ENCODE measurements at places on chromosomes 6 and 20.

DNA sequence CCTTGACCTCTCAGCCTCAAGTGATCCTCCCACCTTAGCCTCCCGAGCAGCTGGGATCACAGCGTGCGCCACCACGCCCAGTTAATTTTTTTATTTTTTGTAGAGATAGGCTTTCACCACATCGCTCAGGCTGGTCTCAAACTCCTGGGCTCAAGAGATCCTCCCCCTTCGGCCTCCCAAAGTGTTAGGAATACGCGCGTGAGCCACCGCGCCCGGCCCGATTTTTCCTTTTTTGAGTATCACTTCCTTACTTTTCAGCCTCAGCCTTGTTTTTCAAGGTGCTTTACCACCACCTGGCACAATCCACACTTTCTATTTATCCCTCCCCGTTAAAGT lies 791 bp upstream of the STX11 start:
- H3K36me3 ChIP-seq: peaks cover 33% of the 10 kb centered on the region
- peak overlapping the region; percentile 74 for H3K4me3 ChIP-seq
- H3K27ac ChIP-seq: peak overlapping the region; percentile 79
- H3K4me1 ChIP-seq: peaks cover 38% of the 10 kb centered on the region
- H3K27me3 ChIP-seq: no peaks in the 10 kb centered on the region

- no peak overlapping the region for H3K4me3 ChIP-seq
- no peaks in the 10 kb centered on the region for H3K36me3 ChIP-seq
- H3K27me3 ChIP-seq: peaks cover 7% of the 10 kb centered on the region
- peak; percentile 72 for DNase-seq
These were observed 93.8 kb upstream of the LY86 start for GRCh38 chr6:6494677-6495076.

GRCh38 chr20:59925899-59926298 lies 7.5 kb downstream of the SYCP2 start:
- no peaks in the 10 kb centered on the region for H3K4me1 ChIP-seq
- H3K27ac ChIP-seq: no peak overlapping the region
- no peaks in the 10 kb centered on the region for H3K36me3 ChIP-seq
- no peak overlapping the region for H3K4me3 ChIP-seq
- no peak for DNase-seq

DNA sequence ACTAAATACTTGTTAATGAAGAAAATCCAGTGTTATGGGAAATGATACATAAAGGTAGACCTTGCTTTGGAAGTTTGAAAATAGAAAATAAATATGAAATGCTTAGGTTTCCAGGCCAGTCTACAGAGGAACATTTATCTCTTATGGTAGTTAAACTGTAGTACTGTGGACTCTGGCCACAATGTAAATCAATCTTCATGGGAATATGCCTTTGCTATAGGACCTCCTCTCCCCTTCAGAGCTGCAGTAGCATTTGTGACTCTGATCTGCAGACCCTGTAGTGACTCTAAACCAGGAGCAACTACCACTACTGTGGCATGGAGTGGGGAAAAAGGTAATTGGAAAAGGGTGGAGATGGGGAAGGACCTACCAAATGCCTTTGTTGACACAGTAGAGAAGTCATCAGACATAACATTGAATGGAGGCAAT lies 4.5 kb downstream of the HSPA1A start:
- H3K36me3 ChIP-seq: peaks cover 6% of the 10 kb centered on the region
- no peak overlapping the region for H3K4me3 ChIP-seq
- H3K4me1 ChIP-seq: peaks cover 43% of the 10 kb centered on the region
- DNase-seq: no peak
- no peak overlapping the region for H3K27ac ChIP-seq

DNA sequence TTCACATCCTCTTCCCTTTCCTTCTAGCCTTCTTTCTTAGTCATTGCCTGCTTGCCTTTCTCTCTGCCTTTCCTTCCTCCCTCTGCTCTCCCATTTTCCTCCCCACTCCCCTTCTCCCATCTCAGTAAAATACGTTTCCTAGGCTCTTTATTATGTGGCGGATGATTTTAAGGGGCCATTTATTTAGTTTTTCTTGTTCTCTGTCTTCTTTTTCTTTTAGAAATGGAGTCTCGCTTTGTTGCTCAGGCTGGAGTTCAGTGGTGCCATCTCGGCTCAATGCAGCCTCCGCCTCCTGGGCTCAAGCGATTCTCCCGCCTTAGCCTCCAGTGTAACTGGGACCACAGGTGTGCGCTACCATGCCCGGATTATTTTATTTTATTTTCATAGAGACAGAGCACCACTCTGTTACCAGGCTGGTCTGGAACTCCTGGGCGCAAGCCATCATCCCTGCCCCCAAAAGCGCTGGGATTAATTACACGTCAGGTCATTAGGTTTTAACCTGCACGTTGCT lies 1.5 kb downstream of the MTHFD1L start:
- H3K4me3 ChIP-seq: peak overlapping the region; percentile 80
- DNase-seq: no peak
- peaks cover 23% of the 10 kb centered on the region for H3K4me1 ChIP-seq
- peaks cover 21% of the 10 kb centered on the region for H3K36me3 ChIP-seq
- peak overlapping the region; percentile 83 for H3K27ac ChIP-seq
- peaks cover 9% of the 10 kb centered on the region for H3K27me3 ChIP-seq

- H3K36me3 ChIP-seq: peaks cover under 1% of the 10 kb centered on the region
- H3K4me1 ChIP-seq: peaks cover 47% of the 10 kb centered on the region
- H3K4me3 ChIP-seq: no peak overlapping the region
- no peaks in the 10 kb centered on the region for H3K27me3 ChIP-seq
These were observed 166.1 kb downstream of the CDKAL1 start for GRCh38 chr6:20700375-20700774.

DNA sequence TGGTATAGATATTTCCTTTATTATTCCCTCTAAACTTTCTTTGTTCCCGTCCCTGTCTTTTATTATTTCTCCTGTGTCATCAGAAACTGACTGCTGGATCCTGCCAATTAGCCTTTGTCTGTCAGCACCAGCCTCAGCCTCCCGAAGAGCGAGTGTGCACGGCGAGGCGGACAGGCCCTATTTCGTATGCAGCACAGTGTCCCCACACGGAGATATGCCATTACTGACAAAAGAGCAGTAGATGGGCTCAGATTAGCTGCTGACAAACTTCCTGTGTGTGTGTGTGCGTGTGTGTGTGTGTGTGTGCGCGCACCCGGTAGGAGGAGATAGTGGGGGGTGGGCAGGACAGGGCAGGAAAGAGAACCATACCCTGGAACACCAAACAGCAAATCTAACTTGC lies 99.5 kb upstream of the ZFP64 start:
- H3K27me3 ChIP-seq: no peaks in the 10 kb centered on the region
- H3K36me3 ChIP-seq: no peaks in the 10 kb centered on the region
- no peak overlapping the region for H3K27ac ChIP-seq
- H3K4me1 ChIP-seq: peaks cover 5% of the 10 kb centered on the region
- no peak overlapping the region for H3K4me3 ChIP-seq

- H3K27ac ChIP-seq: no peak overlapping the region
- H3K4me1 ChIP-seq: no peaks in the 10 kb centered on the region
- no peaks in the 10 kb centered on the region for H3K27me3 ChIP-seq
- H3K4me3 ChIP-seq: no peak overlapping the region
- no peak for DNase-seq
These were observed 634.5 kb downstream of the PHF3 start for GRCh38 chr6:64270083-64270482.

DNA sequence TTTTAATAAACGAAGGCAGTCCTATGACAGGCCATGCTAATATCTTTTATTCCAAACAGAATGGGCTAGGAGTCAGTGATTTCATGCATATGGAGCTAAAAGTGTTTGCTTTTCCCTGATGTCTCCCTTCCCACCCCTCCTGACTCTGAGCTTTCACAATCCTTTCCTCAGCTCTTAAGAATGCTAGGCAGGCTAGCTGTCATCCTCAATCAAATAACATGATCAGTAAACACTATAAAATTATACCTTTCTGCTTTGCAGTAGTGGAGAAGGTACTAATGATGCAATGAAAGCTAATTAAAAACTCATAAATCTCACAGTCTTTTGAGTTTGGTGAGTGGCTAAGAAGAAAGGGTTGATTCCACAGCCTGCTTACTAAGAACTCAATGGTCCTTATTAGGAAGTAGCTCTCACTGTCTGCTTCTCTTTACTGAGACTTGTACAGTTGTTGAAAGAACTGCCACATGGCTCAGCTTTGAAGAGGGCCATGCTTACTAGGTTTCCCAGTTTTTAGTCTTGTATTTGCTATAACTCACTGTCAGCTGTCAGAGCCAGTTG lies 250.9 kb upstream of the JAG1 start:
- DNase-seq: no peak
- H3K27me3 ChIP-seq: no peaks in the 10 kb centered on the region
- H3K4me3 ChIP-seq: no peak overlapping the region

- no peak overlapping the region for H3K27ac ChIP-seq
- peaks cover 29% of the 10 kb centered on the region for H3K4me1 ChIP-seq
- H3K27me3 ChIP-seq: no peaks in the 10 kb centered on the region
- no peak for DNase-seq
- peaks cover 3% of the 10 kb centered on the region for H3K36me3 ChIP-seq
These were observed 55.2 kb downstream of the SLX4IP start for GRCh38 chr20:10490257-10490656.

GRCh38 chr6:169326067-169326799 lies 72.6 kb upstream of the THBS2 start:
- no peak overlapping the region for H3K4me3 ChIP-seq
- H3K27ac ChIP-seq: no peak overlapping the region
- H3K27me3 ChIP-seq: no peaks in the 10 kb centered on the region
- peak; percentile 5 for DNase-seq

DNA sequence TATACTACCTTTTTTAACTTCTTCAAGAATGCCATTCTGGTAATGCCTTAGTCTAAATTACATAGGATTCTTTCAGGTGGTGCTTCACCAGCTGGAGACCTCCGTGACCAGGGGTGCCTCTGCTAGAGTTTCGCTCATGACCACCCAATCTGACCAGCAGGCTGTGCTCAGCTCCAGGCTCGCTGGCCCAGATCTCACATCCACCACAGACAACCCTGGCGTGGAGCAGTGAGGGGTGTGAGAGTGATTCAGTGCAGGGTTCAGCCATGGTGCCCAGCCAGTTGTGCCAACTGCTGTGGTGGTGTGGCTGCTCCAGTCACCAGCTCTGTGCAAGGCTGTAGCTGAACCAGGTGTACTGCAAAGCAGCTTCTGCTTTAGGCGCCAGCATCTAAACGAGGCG lies 198.6 kb downstream of the MMUT start:
- H3K36me3 ChIP-seq: no peaks in the 10 kb centered on the region
- H3K4me1 ChIP-seq: no peaks in the 10 kb centered on the region
- no peak overlapping the region for H3K4me3 ChIP-seq
- H3K27me3 ChIP-seq: no peaks in the 10 kb centered on the region
- no peak overlapping the region for H3K27ac ChIP-seq
- DNase-seq: no peak

DNA sequence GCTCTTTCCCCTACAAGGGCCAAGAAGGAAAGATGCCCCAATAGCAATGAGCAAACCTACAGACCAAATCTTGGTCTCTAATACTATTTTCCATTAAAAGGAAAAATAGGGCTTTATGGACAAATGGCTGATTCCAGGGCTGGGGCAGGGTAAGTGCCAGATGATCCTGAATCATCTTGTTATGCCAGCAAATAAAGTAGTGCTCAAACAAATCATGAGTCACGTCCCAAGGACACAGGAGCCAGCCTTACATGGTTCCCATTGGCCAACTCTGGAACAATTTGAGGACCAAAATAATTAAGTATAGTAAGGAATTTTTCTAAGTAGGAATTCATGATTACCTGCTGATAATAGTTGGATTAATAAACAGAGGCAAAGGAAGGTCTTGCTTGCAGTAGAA lies 53.2 kb upstream of the NKX2-4 start:
- no peak overlapping the region for H3K27ac ChIP-seq
- H3K4me3 ChIP-seq: no peak overlapping the region
- DNase-seq: no peak
- peaks cover 13% of the 10 kb centered on the region for H3K27me3 ChIP-seq
- no peaks in the 10 kb centered on the region for H3K36me3 ChIP-seq

DNA sequence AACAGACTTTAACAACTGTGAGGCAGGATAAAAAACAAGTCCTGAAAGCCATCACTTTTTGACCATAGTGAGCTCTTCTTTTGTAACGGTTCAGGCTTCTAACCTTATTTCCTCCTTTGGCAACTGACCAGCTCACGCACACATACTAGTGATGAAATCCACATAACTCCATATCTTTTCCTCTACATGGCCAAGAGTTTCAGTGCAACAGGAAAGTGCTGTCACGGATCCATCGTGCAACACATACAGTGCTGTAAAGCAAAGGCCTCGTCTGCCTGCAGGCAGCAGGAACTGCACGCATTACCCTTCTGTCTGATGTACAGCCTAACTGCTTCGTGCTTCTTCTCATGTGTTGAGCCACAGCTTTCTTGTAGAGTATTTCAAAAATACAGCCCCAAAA lies 108.5 kb downstream of the EPM2A start:
- no peaks in the 10 kb centered on the region for H3K4me1 ChIP-seq
- DNase-seq: no peak
- no peaks in the 10 kb centered on the region for H3K27me3 ChIP-seq
- no peak overlapping the region for H3K4me3 ChIP-seq
- H3K27ac ChIP-seq: no peak overlapping the region

DNA sequence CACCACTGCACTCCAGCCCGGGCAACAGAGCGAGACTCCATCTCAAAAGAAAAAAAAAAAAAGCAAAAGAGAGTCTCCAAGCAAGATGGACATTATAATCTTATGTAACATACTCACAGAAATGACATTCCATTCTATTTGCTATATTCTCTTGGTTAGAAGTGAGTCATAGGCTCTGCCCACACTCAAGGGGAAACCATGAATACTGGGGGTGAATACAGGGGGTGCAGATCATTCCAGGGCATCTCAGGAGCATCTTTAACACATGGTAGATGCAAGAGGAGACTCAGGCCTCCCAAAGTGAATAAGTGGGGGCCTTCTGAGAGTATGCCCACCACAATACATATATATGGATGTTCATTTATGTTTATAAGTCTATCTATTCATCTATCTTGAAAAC lies 18.3 kb upstream of the RANBP9 start:
- DNase-seq: peak; percentile 31
- H3K4me1 ChIP-seq: peaks cover 24% of the 10 kb centered on the region
- H3K27me3 ChIP-seq: peaks cover 5% of the 10 kb centered on the region
- H3K4me3 ChIP-seq: no peak overlapping the region

DNA sequence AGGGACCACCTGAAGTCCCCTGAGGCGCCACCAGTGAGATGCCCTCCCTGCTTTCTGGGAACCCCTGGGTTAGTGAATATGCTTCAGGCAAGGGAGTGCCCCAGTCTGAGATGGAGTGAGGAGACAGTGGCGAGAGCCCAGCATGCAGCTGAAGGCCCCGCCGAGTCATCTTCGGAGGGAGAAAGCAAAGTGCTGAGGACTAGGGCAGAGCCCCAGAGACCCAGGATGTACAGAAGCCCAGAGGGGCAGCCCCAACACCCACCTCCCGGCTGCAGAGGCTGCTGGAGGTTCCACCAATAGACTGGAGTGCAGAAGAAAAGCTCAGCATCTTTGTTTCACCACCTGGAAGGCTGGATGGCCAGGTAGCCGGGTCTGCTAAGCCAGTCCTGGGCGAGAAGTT lies 14.1 kb downstream of the ANKRD60 start:
- DNase-seq: no peak
- H3K36me3 ChIP-seq: no peaks in the 10 kb centered on the region
- no peaks in the 10 kb centered on the region for H3K4me1 ChIP-seq
- no peak overlapping the region for H3K27ac ChIP-seq

- H3K4me1 ChIP-seq: peaks cover 81% of the 10 kb centered on the region
- H3K4me3 ChIP-seq: no peak overlapping the region
- H3K27me3 ChIP-seq: no peaks in the 10 kb centered on the region
- peak overlapping the region; percentile 73 for H3K27ac ChIP-seq
- DNase-seq: no peak
These were observed 239.2 kb downstream of the GMPR start for GRCh38 chr6:16477367-16478149.
